Adrenal gland (tissue), 19 donors: ENCODE measurements at places on chromosomes 5 and 9. TPM values are rescaled to one million over a fixed set of nuclear protein-coding genes. Genes with fewer than 3 reads are reported as not detected.

DNA sequence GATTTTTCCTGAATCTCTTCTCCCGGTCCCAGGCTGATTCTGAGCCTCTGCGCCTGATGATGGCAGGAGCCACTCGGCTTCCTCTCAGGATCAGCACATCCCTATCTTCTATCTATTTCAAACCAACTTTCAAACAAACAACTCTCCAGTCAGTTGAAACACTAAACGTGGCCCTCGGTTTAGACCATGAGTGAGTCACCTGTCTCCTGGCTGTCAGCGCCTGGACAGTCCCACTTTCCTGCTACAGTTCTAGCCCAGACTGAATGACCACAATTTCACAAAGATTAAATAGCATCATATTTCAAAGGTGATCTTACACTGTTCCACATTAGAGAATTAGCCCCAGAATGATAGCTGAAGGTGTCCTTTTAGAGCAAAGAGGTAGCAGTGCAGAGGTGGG lies 6.2 kb downstream of the SLC6A19 start:
- no peak overlapping the region for H3K27ac ChIP-seq
- H3K4me1 ChIP-seq = no peaks in the 10 kb centered on the region
- H3K27me3 ChIP-seq = no peaks in the 10 kb centered on the region
- no peak for DNase-seq
- no peak overlapping the region for H3K4me3 ChIP-seq

The GARNL3 gene
- total RNA-seq = 17.8 TPM

DNA sequence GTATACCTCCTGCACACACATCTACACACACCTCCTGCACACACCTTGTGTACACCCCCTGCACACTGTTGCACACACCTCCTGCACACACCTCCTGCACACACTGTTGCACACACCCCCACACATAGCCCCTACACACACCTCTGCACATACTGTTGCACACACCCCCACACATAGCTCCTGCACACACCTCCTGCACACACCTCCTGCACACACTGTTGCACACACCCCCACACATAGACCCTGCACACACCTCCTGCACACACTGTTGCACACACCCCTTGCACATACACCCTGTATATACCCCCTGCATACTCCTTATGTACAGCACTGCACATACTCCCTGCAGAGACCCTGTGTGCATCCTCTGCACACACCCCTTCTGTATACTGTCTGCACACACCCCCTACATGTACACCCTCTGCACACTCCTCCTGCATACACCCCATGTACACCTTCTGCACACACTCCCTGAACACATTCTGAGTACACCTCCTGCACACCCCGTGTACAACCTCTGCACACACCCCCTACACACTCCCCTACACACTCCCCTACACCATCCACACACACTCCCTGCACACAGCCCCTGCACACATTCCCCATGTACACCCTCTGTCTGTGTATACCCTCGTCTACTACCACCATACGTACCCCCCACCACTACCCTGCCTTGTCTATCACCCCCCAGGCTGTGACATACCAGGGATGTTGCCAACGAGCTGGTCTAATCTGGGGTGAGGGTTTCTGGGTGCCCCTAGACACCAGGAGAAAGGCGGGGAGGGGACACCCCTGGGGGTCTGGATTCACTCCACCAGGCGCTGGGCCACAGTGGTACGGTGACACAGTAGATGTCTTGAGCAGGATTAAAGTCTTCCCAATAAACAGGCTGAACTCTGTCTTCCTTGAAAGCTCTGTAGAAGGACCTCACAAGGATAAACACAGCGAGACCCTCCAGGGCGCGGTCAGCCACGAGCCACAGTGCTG lies 1.1 kb upstream of the CEP72 start:
- no peak overlapping the region for H3K27ac ChIP-seq
- no peak overlapping the region for H3K4me3 ChIP-seq
- H3K27me3 ChIP-seq = no peaks in the 10 kb centered on the region
- peak; percentile 29 for DNase-seq

The CDH9 gene
- not detected for total RNA-seq

The KCTD16 gene
- 0.53 TPM for total RNA-seq

The CCDC192 gene
- not detected for total RNA-seq

DNA sequence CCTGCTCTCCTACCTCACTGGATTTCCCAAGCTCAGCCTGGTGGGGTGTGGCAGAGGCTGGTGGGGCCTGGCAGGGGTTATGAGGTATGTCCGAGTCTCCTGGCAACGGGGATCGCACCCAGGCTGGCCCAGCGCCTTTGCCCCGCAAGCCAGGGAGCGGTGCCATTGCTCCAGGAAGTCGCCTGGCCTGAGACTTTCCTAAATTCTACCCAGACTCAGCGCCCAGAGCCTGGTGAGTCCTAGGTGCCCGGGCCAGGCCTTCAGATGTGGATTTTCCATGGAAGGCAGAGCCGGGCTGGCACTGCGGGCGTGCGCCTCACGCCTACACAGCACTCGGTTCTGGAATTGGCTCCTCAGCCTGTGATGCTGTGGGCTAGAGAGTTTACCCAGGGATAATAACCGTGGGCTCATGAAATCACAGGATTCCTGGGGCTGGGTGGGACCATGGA lies 155.4 kb upstream of the COL5A1 start:
- H3K27me3 ChIP-seq = no peaks in the 10 kb centered on the region
- no peak overlapping the region for H3K27ac ChIP-seq
- no peaks in the 10 kb centered on the region for H3K36me3 ChIP-seq
- no peak overlapping the region for H3K4me3 ChIP-seq
- H3K4me1 ChIP-seq = no peaks in the 10 kb centered on the region
- no peak for DNase-seq

DNA sequence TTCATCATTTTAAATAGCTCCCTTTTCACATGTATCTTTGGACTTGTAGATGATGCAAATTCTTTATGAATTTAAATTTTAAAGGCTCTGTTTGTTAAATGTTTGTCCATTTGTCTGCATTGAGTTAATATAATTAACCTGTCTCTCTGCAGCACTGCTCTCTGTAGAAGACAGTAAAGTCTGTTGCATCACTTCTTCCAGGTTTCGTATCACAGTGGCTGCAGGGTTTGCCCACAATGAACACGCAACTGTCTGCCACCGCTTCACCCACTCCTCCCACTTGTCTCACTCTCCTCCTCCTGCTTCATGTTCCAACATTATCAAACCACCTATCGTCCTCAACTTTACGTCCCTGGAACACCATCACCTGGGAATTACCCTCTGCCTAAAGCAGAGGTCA lies 231.3 kb upstream of the SLC30A5 start:
- no peak overlapping the region for H3K4me3 ChIP-seq
- H3K36me3 ChIP-seq = no peaks in the 10 kb centered on the region
- H3K4me1 ChIP-seq = no peaks in the 10 kb centered on the region
- H3K27me3 ChIP-seq = no peaks in the 10 kb centered on the region
- DNase-seq = no peak

DNA sequence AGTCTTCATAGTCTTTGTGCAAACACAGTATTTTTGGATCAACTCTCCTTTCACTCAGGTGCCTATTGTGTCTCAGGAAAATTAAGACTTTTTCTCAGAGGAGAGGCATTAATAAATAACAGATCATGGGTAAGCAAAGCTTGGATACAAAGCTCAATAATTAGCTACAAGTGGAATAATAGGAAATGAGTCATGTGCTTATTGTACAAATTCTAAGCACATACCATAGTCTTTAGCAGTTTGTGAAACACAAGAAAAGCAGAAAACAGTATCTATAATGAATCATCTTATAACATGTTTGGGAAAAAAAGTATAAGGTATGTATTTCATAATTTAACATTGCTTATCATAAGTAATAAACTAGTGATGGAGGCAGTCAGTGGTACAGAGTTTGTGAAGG lies 477.0 kb downstream of the CDH10 start:
- no peak overlapping the region for H3K27ac ChIP-seq
- H3K4me1 ChIP-seq = no peaks in the 10 kb centered on the region
- no peaks in the 10 kb centered on the region for H3K27me3 ChIP-seq
- H3K4me3 ChIP-seq = no peak overlapping the region
- DNase-seq = no peak
- no peaks in the 10 kb centered on the region for H3K36me3 ChIP-seq
